ENCODE measurements at places on chromosomes 5 and 9.

- no peak for DNase-seq
Observed at GRCh38 chr9:20865347-20865746, 166.1 kb downstream of the HACD4 start.

DNA sequence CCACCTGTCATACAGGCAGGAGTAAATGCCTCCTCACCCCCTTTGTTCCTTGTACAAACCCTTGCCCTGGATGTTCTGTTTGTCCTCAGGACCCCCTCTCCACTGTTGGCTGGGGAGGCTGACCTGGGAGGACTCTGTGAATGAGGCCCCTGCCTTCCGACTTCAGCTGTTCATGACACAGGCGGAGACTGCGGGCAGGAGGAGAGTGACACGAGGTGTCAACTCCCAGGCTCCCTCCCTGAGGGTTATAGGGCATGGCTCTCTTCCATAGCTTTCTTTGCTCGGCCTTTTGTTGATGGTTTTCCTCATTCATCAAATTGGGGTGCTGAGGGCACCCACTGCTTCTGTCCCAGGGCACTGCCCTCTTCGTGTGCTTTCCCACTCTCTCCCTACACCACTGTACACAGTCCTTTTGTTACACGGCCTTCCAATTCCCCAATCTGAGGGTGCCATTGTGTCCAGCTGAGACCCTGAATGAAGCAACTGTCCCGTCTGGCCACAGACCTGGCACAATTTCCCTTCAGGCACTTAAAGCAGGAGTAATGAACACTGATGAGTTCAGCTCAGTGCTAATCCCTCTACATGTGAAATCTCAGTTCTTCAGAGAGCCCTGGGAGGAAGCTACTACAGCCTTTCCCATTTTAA lies 33.8 kb downstream of the KCNIP1 start:
- DNase-seq, result no peak

- DNase-seq, result no peak
Observed at GRCh38 chr5:133612249-133612860, at the start of gene FSTL4. Gene FSTL4 (minus strand): TSS chr5:133612541.

DNA sequence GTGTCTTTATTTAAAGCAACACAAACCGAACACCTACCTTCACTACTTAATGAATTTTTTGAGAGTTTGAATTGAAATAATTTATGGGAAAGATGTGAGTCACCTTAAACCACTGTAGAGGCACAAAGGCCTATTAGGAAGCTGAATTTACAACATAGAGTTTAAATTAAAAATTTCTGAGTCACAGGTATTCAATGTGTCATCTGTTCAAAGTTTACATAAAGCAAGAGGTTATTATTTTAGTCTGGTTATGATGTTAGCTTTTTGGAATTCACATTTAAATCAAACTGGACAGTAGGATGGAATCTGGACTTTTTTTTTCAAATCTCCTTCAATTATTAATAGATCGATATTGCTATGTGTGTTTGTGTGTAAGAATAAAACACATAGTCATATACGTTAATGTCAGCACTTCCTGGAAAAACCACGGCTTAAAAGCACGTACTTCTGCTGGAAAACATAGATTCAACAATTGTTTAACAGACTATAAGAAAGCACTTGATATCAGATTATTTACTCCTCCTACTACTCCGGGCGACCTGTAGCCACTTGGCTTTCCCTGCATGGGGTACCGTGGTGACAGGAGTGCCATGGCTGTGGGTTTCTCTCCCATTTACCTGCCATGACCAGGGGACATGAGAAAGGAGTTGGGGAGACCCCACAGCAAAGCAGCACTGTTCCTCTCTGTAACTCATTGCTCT lies 638.6 kb downstream of the SEMA5A start:
- DNase-seq, result no peak

DNA sequence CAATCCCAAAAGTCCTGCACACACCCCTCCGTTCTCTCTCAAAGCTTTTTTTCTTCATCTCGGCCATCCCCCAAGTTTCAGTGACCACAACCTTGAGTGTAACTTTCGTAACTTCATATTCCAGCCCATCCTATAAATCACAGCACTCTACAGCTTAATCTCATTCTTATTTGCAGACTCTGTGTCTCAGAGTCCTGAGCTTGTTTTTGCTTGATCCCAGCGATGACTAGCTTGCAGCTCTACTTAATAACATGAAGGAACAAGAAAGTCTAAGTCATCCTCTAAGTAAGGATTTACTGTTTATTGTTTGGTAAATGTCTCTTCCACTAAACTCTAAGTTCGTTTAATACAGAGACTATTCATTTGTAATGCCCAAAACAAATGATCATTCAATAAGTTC lies 2.6 kb upstream of the SPDL1 start:
- no peak for DNase-seq

GRCh38 chr5:141814064-141814964 lies 63.9 kb downstream of the PCDH1 start:
- no peak for DNase-seq

DNA sequence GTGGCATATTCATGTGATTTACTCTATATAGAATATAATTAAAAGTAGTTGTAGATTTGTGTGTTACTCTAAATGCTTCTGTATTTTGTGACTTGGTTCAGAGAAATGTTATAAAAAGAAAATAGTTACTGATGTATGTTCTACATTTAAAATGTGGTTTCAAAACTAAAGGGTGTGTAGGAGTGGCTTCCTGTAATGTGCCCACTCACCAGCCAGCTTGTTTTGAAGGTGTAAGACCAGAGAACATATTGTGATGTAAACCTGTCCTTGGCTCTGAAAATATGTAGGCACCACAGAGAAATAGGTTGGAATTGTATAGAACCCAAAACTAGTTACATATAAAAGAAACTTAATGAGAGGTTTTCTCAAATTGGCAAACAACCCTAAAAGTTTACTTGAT lies 51.2 kb upstream of the ARRDC3 start:
- no peak for DNase-seq

DNA sequence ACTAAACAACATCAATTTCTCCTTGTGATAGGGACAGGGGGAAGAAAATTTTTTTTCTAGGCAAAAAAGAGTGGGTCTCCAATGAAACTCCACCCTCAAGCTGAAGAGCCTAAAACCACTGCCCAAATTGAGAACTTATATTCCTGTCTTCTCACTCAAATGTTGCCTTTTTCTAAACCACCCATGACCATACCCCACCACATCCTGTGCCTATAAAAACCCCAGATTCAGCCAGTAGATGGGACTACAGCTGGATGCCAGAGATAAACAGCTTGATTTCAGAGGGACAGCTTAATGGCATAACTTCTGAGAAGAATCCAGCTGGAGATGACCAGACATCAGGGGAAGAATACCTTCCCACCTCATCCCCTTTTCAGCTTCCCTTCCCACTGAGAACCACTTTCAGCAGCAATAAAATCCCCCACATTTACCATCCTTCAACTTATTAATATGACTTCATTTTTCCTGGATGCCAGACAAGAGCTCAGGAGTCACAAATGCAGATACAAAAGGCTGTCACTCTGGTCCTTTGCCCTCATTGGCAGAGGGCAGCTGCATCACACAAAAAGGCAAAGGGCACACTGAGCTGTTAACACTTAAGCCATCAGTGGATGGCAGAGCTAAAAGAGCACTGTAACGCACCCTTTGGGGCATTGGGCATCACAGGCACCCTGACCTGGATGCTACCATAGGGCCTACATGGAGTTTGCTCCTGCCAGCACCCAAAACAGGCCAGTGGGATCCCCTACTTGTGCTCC lies 972.5 kb upstream of the CTNND2 start:
- DNase-seq, result no peak

GRCh38 chr5:146059460-146060220 lies 45.7 kb downstream of the PLAC8L1 start:
- no peak for DNase-seq

DNA sequence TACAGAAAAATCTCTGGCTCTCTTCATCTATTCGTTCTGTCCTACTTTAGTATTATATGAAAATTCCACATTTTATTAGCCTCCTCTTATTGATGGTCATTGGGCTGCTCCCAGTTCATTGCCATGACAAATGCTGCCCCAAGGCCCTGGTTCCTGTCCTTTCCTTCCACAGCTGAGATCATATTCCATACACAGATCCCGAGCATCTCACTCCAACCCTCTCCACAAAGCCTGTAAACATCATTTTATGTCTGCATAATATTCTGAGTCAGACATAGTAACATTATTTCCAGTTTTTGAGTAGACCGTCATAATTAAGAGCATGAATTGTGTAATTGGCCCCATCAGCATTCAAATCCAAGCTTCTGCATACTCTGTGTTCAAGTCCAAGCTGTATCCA lies 86.3 kb downstream of the MVB12B start:
- DNase-seq, result no peak

DNA sequence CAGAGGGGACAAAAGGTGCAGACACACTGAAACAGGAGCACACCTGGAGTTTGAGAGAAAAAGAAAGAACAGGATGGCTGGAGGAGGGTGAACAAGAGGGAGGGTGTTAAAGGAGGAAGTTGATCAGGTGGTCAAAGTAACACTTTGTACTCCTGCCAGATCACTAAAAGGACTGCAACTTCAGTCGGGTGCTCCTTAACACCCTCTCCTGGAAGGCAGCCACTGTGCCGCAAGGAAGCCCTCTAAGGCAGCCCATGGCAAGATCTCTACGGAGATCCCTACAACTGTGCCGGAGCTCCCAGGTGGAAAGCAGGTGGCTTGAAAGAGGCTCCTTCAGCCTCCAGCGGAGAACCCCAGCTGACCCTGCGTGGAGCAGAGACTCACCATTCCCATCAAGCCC lies 124.4 kb upstream of the MSX2 start:
- no peak for DNase-seq

GRCh38 chr5:8598996-8599395 lies 730.0 kb downstream of the MTRR start:
- no peak for DNase-seq

GRCh38 chr5:181087309-181087708 lies 43.7 kb downstream of the OR2V1 start:
- no peak for DNase-seq

DNA sequence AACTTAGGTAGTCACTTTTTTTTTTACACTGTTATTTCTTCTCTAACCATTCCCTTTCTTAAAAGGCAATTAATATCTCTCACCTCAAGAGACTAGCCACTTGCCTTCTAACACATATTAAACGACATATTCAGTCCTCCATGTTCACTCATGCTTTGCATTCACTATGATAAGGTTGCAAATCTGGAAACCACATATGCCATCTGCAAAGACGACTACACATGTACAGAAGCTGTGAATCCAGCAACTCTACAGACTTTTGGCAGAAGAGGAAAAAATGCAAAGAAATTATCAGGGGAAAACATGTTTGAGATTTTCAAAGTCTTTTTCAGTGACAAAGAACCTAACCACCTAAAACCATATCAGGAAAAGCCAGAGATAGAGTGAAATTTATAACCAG lies 112.1 kb downstream of the EPB41L4A start:
- DNase-seq, result no peak

DNA sequence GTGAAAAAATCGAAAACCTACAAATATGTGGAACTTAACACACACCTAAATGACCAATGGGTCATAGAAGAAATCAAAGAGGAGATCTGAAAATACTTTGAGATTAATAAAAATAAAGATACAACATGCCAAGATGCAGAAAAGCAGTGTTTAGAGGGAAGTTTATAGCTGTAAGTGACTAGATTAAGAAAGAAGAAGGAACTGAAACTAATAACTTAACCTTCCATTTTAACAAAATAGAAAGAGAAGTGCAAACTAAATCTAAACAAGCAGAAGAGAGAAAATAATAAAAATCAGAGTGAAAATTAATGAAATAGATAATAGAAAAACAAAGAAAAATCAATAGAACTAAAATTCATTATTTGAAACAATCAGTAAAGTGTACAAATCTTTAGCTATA lies 103.0 kb upstream of the MAMDC2 start:
- DNase-seq, result no peak

DNA sequence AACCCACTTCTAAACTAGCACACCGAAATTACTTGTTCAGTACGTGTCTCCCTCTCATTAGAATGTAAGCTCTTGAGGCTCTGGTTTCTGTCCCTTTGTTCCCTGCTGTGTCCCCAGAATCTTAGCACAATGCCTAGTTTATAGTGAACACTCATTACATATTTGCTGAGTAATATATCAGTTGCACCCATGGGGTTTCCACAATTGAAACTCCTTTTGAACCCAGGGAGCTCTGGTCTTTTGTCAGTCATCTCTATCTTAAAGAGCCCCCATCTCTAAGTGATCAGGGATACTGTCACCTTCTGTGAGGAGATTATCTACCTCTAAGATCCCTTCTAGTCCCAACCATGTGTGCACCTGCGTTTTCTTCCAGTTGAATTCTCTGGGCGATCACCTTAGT lies 12.8 kb downstream of the CAMK4 start:
- DNase-seq, result no peak

DNA sequence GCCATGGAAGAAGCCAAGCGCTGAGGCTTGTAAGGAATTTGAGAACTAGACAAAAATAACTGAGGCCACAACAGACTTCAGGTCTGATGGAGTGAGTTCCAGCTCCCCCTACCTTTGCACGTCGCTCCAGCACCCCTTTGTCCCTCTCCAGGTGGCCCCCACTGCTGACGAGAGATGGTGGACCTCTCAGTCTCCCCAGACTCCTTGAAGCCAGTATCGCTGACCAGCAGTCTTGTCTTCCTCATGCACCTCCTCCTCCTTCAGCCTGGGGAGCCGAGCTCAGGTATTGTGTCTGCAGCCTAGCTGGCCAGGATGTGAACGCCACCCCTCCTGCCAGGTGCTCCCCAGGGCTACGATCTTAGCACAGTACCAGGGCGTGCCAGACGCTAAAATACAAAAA lies 5.2 kb downstream of the BTNL9 start:
- DNase-seq, result no peak

GRCh38 chr5:82097-82496 lies 9.9 kb upstream of the PLEKHG4B start:
- no peak for DNase-seq

GRCh38 chr5:128192368-128192767 lies 108.8 kb downstream of the SLC12A2 start:
- no peak for DNase-seq

- no peak for DNase-seq
Observed at GRCh38 chr9:4678679-4679267, 596 bp upstream of the CDC37L1 start.

- DNase-seq, result no peak
Observed at GRCh38 chr5:138844125-138844461, 31.0 kb downstream of the LRRTM2 start.

- no peak for DNase-seq
Observed at GRCh38 chr5:1876660-1877064, 6.1 kb downstream of the IRX4 start.

Data from cortex of kidney (tissue), 1 donor.